HEK293T (cell line): ENCODE measurements at places on chromosomes 1 and 21.

DNA sequence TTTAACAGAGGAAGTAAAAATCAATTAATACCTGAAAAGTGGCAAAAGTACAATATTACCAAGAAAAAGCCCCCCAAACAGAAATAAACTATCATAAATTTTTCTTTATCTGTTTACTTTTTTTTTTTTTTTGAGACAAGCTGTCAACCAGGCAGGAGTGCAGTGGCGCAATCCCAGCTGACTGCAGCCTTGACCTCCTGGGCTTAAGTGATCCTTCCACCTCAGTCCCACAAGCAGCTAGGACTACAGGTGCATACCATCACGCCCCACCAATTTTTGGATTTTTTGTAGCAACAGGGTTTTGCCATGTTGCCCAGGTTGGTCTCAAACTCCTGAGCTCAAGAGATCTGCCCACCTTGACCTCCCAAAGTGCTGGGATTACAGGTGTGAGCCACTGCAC lies 8.0 kb downstream of the TFB2M start:
- no peak for DNase-seq

DNA sequence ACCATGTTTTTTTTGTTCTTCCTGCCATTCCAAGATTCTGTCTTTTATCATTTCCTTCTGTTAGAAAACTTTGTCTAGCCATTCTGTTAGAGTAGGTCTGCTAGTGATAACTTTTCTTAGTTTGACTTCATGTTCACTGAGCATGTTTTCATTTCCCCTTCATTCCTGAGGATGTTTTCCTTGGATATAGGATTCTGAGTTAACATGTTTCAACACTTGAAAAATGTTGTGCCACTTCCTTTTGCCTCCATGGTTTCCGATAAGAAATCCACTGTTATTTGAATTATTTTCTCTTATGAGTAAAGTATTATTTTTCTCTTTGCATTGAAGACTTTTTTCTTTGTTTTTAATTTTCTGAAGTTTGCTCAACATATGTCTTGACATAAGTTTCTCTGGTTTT lies 66.7 kb downstream of the ATP1A1 start:
- no peak for DNase-seq

GRCh38 chr1:103448560-103448959 lies 76.9 kb upstream of the RNPC3 start:
- no peak for DNase-seq

DNA sequence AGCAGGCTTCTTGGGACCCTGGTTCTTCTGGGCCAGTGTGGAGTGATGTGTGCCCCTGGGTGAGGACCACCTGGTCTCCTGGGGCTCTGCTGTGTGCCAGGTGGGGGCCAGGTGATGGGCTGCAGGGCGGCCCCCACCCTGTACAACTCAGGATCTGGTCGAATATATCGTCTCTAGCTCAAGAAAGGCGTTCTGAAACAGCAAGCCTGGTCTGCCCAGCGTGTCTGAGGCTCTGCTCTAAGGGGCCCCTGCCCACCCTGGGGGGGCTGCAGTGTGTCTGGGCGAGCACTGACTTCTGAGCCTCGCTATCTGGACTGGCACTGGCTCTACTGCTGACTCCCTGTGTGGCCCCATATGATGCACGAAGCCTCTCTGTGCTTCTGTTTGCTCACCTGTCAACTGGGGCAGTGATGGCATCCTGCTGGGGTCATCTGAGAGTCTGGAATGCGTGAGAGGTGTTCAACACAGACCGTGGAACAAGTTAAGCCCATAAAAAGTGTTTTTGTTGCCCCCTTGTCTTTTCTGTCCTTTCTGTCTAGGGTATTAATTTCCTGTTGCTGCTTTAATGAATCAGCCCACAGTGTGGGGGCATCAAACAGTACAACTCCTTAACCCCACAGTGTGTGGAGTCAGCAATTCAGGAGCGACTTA lies 56.0 kb upstream of the TRAPPC10 start:
- DNase-seq: no peak

GRCh38 chr21:14754682-14755081 lies 208.6 kb upstream of the SAMSN1 start:
- no peak for DNase-seq

- DNase-seq: no peak
Observed at GRCh38 chr1:4089421-4090175, 189.5 kb upstream of the C1orf174 start.

DNA sequence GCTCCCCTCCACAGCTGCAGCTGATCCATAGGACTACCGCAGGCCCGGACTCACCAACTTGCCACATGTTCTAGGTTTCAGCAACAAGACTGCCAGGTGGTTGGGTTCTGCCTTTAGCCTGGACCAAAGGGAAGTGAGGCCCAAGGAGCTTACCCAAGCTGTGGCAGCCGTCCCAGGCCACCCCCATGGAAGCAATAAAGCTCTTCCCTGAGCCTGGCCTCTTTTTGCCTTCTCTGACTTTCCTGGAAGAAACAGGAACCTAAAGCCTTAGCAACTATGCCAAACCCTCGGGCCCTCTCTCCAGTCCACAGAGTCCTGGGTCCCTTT lies 2.7 kb upstream of the ARTN start:
- DNase-seq: no peak

DNA sequence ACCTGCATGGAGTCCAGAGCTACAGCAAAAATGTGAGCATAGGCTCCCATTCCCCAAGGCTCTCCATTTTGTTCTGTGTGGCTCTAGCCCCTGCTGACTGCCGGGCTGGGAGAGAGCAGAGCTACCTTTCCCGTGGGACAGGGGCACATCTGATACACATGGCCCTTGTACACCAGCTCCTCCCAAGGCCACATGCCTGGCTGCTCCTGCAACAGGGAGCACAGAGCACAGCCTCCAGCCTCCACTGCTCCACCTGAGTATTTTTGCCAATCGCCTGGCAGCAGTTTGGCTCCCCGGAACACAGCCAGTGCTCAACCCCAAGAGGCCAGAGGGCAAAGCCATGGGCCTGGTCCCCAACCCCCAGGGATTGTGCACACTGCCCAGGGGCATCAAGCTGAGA lies 146.5 kb downstream of the CHD1L start:
- no peak for DNase-seq

- no peak for DNase-seq
Observed at GRCh38 chr1:76669624-76670315, 197.5 kb upstream of the ST6GALNAC5 start.

GRCh38 chr1:147168626-147169058 lies 3.6 kb downstream of the PRKAB2 start:
- DNase-seq: no peak
